ENCODE measurements at places on chromosomes 1 and 21. TPM values are rescaled to one million over a fixed set of nuclear protein-coding genes. Genes with fewer than 3 reads are reported as not detected.

The FBLIM1 gene
- total RNA-seq = 20.1 TPM

The BNIPL gene
- total RNA-seq = 8.2 TPM

The GIPC2 gene
- 2.9 TPM for total RNA-seq

The CD1B gene
- not detected for total RNA-seq

The BRINP3 gene
- total RNA-seq = 2.1 TPM

The SAMD11 gene
- total RNA-seq = 2.2 TPM

The INSRR gene
- not detected for total RNA-seq

The MTARC1 gene
- total RNA-seq = 37.6 TPM

The BCAS2 gene
- 24.1 TPM for total RNA-seq
